ENCODE measurements at places on chromosomes 4 and X.

GRCh38 chr4:155179216-155179615, 29.2 kb upstream of the NPY2R start:
- DNase-seq = no peak

- no peak for DNase-seq
These were observed 870.2 kb downstream of the ADGRL3 start for GRCh38 chr4:62070291-62070852.

GRCh38 chrX:46573331-46573891, at the start of gene CHST7:
CHST7 (plus strand) TSS chrX:46573765; CDS start chrX:46573932, 167 bp downstream.
- peak; percentile 22 for DNase-seq

GRCh38 chrX:15930585-15930984, 76.0 kb upstream of the AP1S2 start:
- DNase-seq = peak; percentile 14

DNA sequence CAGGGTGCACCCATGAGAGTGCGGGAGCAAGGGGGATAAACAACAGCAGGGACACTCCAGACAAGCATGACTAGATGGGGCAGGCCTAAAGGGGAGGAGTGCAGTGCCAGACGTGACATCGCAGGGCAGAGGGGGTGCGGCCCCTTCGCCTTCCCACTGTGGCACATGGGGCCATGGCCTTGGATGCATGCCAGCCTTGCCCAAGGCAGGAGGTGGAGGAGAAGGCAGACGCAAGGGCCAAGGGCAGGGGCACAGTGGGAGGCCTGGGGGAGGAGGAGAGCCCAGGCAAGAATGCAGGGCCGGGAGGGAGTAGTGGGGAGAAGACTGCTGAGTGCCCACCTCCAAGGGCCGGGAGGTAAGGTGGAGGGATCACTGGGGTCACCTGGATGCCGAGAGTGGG, 21.6 kb downstream of the PNMA6E start:
- no peak for DNase-seq

- DNase-seq = no peak
These were observed 1345.5 kb downstream of the TECRL start for GRCh38 chr4:63063760-63064159.

- no peak for DNase-seq
These were observed 74.7 kb downstream of the CEP44 start for GRCh38 chr4:174358410-174358809.

DNA sequence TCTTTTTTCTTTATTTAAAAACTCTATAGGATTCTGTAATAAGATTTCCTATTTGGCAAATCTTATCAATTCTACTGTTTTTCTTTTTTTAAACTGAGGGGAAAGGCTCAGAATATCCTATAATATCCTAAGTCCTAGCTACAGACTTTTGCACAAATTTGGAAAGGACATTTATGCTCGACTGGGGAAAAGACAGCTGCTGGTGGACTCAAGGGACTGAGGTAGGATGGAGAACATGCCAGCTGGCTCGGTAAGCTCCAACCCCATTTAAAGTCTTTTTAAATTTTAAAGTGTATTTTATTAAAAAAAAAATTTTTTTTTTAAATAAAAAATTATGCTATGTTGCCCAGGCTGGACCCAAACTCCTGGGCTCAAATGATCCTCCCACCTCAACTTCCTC, 36.8 kb downstream of the BOD1L1 start:
- DNase-seq = no peak

DNA sequence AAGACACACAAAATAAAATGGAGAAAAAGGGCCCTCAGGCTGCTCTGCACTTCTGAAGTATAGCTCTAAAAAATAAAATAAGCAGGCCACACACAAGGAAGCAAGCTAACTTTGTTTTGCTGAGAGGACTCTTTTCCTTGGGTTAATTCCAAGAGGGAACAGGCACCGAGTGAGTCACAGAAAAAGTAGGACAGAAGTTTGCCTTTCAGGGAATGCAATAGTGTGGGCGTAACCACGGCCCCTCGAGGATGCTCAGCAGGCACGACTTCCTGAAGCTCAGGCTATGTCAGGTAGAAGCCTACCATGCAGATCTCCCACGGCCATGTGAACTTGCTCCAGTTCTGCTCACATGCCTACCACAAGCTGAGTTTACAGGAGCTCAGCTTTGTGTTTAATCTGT, 22.1 kb downstream of the PPP1R2C start:
- DNase-seq = no peak

GRCh38 chr4:124980276-124980752, 267.8 kb upstream of the ANKRD50 start:
- no peak for DNase-seq

- DNase-seq = no peak
These were observed 591.8 kb upstream of the CPEB2 start for GRCh38 chr4:14410516-14410915.

DNA sequence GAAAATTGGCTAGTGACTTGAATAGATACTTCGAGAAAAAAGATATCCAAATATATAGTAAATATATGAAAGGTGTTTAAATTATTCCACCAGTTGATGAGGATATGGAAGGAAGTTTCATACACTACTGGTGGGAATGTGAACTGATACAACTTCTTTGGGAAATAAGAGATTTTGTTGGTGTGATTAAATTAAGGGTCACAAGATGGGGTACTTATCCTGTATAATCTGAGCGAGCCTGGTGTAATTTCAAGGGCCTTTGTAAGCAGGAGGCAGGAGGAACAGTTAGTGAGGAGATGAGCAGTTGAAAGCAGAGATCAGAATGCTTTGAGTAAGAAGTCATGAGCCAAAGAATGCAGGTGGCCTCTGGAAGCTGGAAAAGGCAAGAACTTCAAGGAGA, 192.2 kb downstream of the KCTD8 start:
- DNase-seq = no peak

- DNase-seq = no peak
These were observed 222.7 kb upstream of the HAND2 start for GRCh38 chr4:173752610-173753230.

DNA sequence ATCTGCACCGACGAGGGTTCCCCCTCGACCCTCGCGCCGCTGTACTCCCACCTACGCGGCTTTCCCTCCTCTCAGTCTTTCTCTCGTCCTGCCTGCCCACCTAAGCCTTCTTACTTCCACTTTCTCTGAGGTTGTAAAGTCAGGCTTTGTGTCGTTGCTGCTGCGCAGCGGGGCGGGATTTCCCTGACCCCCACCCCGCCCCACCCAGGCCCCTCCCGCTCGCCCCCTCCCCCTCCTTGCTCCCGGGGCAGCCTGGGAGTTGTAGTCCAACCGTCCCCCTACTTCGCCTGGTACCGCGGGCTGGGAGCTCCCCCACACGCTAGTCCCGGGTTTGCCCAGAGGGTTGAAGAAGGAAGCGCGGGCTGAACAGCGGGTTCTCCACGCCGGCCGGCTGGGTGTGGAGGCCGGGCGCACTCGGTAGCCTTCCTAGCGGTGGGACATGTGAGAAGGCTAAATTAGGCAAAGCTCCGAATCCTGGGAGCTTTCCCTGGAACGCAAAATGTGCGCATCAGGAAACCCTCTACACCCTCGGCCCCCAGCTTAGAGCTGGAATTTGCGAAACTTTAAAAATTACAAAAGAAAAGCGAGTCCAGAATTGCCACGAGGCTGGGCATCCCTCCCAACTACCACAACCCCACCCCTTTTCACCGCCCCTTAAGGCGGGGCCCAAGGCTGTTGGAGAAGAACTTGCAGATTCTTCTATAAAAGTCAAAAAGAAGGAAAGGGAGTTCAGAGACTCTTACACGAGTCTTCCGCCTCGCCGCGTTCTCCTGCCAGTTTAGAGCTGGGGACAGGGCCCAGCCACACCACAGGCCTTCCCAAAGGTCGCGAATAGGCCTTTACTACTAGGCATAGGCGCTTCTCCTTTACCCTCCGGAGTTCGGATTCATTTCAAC, at the start of gene ATP11C:
Gene ATP11C (minus strand): TSS at position 153 of the 896 bp plus-strand sequence. CDS start 1,011 bp downstream, outside the sequence.
- DNase-seq = peak; percentile 81

DNA sequence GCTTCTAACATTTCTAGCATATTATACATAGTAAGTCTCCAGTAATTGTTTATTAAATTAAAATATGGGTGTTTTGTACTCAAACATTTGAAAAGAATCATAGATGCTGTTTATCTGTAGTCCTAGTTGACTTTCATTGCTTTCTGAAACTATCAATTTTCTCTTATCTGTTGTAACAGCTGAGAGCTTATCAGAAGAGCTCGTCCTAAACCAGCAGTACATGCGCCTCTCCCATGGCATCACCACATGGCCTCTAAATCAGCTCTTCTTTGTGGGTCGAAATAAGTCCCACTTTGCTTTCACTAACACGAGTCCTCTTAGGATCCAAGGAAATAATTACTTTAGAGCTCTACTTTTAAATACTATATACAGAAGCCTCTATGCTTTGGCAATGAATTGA, 55.1 kb downstream of the PPP3CA start:
- no peak for DNase-seq

DNA sequence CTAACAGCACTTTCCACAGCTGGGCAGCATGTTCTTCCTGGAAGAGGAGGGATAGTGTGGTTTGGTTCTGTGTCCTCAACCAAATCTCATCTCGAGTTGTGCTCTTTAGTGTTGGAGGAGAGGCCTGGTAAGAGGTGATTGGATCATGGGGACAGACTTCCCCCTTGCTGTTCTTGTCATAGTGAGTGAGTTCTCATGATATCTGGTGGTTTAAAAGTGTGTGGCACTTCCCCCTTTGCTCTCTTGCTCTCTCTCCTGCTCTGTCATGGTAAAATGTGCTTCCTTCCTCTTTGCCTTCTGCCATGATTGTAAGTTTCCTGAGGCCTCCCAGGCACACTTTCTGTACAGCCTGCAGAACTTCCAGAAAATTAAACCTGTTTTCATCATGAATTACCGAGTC, 133.7 kb upstream of the NDP start:
- DNase-seq = no peak

GRCh38 chr4:794900-795725, 30.8 kb downstream of the CPLX1 start:
- DNase-seq = no peak

DNA sequence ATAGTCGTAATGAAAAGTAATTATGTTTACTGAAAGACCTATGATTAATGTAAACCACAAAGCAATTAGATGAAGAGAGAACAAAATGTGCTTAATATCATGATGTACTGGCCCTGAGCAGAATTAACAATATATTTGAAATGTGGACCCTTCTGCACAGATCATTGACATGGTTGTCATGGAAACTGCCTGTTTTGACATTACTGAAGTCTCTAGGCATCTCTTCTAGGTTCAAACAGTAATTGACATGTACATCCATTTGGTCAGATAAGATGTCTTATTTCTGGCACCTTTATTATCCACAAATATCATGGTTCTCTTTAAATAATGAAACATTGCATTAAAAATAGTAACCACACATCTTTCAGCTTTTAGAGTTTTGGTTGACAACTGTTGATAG, 251.7 kb upstream of the GNPDA2 start:
- no peak for DNase-seq

- DNase-seq = no peak
These were observed 6.3 kb upstream of the FAM200B start for GRCh38 chr4:15675356-15675755.

- no peak for DNase-seq
These were observed 22.0 kb downstream of the AFAP1 start for GRCh38 chr4:7917669-7918068.

GRCh38 chr4:109662116-109662515, 41.1 kb downstream of the CASP6 start:
- DNase-seq = no peak

DNA sequence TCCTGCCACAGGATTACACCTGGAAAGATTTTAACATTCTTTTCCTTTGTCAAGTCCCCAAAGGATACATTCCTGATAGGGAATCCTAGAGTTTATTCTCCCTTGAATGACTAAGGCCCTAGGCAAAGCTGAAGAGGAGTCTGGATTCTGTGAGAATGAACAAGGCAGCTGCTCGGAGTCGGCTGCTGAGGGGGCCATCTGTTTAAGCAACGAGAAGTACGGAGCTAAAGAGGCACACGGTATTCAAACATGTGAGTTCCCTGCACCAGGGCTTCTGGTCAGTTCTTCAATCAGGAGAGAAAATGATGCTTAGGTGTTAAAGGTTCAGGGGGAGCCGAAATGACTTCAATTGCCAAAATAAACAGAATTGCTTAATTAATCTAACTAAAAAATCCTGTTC, 97.6 kb downstream of the MGST2 start:
- no peak for DNase-seq
